Stimulated activated CD4-positive, alpha-beta T cell treated with anti-CD3 and anti-CD28 coated beads, TNF-alpha, amount 100 ng/mL, for 48 hours (primary cell): ENCODE measurements at places on chromosomes 16 and 17.
A peak's percentile ranks its signal among the peaks of the same experiment; 100 is the strongest.

DNA sequence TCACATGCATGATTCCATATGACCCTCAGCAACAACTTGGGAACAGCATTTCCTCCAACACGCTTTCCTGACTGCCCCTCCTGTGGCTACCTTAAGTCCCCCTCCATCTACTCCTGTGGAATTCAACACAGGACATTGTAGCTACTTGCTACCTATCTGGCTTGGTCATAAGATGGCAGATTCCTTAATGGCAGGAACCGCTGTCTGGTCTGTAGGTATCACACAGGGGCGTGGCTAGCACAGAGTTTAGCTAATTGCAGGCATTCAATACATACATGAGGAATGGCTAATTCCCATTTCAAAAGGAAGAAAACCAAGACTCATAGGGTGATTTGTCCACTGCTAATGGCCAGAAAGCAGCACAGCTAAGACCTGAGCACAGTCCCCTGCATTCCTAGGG lies 8.6 kb downstream of the LRRC59 start:
- no peak for DNase-seq

GRCh38 chr16:54707813-54708212 lies 222.9 kb upstream of the IRX5 start:
- DNase-seq, result no peak

DNA sequence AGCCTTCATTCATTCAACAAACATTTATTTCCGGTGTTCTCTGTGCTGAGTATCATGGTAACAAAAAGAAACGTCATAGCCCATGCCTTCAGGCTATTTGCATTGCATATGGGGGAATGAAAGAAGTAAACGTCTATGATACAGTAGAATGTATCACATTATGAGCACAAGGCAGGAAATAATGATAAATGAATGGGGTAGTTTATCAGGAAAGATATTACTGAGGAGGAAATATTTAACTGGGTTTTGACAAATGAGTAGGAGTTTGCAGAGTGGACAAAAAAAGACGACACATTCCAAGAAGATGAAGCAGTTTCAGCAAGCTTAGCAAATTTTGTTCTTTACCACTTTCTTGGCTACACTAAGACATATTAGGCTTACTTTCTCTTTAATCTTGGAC lies 1.3 kb upstream of the KRTAP4-7 start:
- no peak for DNase-seq

DNA sequence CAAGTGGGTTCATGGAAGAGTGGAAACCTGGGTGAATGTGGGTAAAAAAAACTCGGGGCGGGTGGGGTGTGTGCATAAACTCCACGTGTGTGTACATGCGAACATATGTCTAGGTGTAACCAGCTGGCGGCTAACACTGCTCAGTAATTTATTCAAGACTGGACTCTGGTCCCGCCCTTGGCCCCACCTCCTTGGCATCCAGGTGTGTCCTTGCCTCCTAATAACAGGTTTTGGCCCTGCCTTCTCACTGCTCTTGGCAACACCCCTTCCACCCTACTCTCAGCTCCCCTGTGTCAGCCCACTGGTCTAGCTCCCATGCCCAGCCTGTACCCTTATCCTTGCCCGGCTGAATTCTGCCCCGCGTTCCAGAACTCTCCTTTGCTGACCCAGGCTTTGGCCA lies 8.3 kb downstream of the FLII start:
- DNase-seq, result no peak

DNA sequence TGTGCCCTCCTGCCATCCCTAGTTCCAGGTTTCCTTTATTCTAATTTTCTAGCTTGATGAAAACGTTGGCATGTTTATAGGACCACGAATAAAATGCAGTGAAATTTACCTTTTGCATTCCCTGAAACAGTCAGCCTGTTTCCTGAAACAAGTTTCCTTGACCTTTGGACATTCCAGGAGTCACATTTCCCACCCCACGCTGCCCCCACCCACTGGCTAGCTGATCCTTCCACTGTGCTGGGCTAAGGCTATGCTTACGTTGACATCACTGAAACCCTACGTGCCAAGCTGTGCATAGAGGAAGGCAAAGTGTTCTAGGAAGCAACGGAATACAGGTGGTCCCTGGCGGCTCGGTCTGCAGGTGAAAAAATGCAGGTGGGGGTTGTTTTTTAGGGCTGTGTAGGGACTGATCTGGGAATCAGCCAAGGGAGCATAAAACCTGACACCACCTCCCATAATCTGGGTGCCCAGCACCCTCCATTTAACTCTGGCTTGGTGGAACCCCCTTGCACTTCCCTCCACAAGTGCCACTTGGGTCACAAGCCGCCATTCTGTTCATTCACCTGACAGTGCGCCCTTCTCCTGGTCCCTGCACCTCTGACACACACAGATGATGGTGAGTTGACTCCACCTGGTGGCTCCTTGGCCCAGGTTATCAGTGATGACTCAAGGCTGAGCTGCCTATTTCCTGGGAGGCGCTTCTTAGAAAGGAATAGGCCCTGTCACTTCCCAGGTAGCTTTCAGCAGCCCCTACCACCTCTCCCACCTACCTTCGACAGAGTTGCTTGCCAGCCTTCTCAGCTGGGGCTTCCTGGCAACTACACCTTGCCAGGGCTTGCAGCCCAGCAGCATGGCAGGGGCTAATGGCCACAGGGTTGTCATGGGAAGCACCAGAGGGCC lies 83.7 kb downstream of the N4BP1 start:
- peak; percentile 16 for DNase-seq

- DNase-seq, result no peak
Measured at GRCh38 chr17:60522889-60523626, 3.0 kb downstream of the APPBP2 start.

DNA sequence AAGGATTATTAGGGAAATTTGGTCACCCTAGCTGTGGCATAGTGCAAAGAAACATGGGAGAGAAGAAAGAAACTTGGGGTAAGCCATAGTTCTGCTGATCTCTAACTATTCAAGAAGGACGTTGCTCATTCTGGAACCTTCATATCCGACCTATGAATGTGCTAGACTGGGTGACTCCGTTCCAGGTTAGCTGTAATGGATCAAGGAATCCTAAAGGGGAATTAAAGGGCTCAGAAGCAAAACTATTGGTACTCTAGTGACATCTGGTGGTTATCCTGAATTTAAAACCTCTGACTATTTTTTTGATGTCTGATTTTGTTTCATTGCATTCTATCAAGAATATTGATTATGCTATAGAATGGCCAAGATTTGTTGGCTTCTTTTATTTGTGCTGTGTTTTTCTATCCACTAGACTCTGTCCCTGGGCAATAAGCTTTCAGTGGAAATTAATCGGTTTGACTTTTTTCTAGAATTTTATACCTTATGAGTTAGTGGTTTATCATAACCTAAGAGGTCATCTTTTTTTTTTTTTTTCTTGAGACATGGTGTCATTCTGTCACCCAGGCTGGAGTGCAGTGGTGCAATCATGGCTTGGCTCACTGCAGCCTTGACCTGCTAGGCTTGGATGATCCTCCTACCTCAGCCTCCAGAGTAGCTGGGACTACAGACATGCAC lies 19.5 kb downstream of the PCTP start:
- no peak for DNase-seq

GRCh38 chr16:89602273-89602951 lies 11.0 kb upstream of the DPEP1 start:
- DNase-seq, result peak; percentile 46

- DNase-seq, result no peak
Measured at GRCh38 chr16:57536306-57537193, at the start of gene CCDC102A. Gene CCDC102A (minus strand): TSS chr16:57536571. CDS start chr16:57529177, 7,394 bp downstream.

DNA sequence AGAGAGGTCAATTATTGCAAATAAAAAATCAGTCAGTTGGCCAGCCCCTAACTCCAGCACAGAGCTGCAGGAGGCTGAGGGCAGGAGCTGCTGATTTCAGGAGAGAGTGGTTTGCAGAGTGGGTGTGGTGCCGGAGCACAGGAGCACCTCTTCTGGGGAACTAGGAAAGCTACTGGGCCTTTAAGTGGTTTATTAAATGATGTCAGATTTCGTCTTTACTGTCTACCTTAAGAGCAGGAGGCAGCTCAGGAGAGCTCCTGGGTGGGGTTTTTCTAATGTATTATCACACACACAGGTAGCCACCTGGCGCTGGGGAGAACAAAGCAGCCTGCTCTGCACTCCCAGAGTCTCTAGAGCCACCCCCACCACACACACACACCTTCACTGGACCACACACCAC lies 11.5 kb upstream of the HAS3 start:
- DNase-seq, result no peak

- DNase-seq, result peak; percentile 54
Measured at GRCh38 chr17:28763804-28764266, 20.0 kb downstream of the TRAF4 start.

DNA sequence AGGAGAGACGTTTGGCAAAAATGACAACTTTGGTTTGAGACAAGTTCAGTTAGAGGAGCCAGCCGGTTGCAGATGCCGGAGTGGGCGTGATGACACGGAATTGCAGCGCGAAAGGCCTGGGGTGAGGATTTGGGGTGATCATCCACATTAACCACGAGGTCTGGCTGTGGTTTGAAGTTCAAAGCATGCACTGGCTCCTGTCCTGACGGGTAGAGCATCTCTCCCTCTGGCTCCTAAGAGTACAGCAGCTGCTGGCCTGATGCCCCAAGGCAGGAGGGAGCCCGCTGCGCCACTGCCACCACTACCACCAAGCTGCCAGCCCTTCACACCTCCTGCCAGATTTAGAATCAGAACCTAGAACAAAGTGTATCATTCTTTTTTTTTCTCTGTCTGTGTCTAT lies 3.7 kb downstream of the RHBDL3 start:
- no peak for DNase-seq
